Choroid plexus epithelial cell (primary cell): ENCODE measurements at places on chromosomes 1 and 21.

GRCh38 chr1:208025031-208025430, 114.1 kb upstream of the CD34 start:
- no peak for DNase-seq

DNA sequence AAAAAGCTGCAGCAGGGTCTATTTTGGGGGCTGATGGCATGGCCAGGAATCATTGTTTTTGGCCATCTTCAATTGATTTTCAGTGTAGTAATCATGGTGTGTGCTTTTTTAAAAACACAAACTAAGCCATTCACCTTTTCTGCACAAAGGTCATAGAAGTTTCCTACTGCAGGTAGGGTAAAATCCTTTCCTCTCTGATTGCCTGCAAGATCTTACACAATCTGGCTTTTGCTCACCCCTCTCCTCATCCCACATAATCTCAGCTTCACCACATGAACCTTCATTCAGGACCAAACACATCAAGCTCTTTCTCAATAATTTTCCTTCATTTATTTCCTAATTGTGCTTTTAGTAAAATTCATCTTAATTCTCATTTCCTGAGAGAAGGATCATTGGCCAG, 38.3 kb upstream of the GBP5 start:
- DNase-seq = no peak

GRCh38 chr1:238772322-238772721, 614.0 kb upstream of the CHRM3 start:
- no peak for DNase-seq

DNA sequence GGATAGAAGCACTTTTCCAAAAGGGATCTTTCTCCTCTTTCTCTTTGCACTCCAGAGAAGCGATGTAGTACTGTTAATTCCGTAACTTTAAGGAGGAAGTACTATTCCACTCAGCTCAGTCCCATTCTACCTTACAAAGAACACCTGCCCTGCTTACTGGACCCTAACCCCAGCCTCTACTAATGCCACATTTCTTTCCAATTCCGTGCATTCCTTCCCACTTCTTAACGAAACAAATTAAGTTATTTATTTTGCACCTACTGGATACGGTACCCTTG, 511 bp downstream of the NDC1 start:
- DNase-seq = peak; percentile 7

GRCh38 chr21:43832648-43833047, 32.4 kb upstream of the AGPAT3 start:
- no peak for DNase-seq

DNA sequence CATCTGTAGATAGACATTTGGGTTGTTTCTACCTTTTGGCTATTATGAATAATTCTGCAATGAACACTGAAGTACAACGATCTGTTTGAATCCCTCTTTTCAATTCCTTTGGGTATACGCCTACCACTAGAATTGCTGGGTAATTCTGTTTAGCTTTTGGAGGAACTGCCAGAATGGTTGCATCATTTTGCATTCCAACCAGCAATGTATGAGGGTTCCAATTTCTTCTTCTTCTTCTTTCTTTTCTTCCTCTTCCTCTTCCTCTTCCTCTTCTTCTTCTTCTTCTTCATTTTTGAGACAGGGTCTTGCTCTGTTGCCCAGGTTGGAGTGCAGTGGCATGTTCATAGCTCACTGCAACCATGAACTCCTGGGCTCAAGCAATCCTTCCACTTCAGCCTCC, 13.8 kb upstream of the THEM5 start:
- peak; percentile 31 for DNase-seq

- peak; percentile 92 for DNase-seq
Measured at GRCh38 chr1:218739426-218739825, 394.3 kb downstream of the TGFB2 start.

DNA sequence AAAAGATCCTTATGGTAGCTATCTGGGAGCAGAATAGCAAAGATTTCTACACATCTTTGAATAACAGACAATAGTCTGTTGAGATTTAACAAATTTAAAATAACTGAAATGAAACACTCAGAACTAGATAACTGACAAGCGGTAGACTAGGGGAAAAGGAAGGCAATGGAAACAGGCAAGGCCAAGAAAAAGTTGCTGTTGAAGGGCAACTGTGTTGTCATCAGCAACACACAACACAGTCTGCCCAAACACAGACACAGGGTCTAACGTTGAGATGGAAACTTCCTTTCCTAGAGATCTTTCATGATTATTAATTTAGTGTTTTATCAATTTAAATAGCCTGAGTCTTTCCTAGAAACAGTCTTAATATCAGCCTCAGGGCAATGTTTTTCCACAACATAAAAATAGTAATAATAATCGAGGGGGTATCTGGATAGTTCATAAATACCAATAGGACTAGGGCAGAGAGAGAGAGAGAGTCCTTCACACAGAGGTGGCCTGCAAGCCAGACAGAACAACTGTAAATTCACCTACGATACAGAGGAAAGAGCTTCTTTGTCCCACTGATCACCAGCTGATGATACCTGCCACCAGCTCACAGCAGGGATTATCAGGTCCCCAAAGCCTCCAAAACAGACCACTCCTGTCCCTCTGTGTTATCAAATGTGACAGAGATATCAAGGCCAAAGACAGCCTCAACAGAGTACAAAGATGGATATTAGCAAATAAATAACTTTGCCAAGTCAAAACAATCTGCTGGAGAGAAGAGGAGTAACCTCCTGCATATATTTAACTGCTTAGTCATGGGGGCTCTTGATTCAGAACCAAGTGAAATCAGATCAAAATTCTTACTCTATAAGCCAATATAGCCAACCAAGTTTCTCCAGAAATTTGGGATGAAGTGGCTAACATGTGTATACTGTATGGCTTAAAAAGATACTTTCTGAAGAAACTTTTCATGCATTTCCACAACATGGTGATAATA, 245.3 kb downstream of the SLC45A1 start:
- peak; percentile 53 for DNase-seq

DNA sequence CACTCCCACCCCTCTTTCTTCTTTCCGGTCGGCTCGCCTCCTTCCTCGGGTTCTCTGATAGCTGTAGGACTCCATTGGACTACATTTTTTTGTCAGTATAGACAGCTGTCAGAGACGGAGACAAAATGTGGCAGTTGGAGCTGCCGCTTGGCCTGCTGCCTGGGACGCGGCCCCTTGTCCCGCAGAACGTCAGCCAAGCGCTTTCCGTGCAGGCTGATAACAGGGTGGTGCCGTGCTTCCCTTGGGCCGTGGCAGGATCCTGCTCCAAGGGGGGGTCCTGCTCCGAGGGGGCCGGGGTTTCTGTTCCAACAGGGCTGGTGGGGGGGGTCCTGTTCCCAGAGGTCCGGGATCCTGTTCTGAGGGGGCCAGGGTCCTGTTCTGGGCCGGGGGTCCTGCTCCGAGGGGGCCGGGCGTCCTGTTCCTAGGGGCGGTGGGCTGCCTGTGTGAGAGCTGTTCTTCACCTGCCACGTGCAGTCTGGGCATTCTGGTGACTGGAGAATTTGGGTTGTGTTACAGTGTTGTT, 4.9 kb downstream of the SKI start:
- DNase-seq = no peak

GRCh38 chr21:32386195-32386870, 6.5 kb downstream of the URB1 start:
- no peak for DNase-seq
